ENCODE measurements at places on chromosomes 12 and 14.

- H3K36me3 ChIP-seq, result peaks cover 11% of the 10 kb centered on the region
- H3K27me3 ChIP-seq, result no peaks in the 10 kb centered on the region
- H3K4me1 ChIP-seq, result no peaks in the 10 kb centered on the region
- H3K4me3 ChIP-seq, result no peak overlapping the region
- DNase-seq, result no peak
Observed at GRCh38 chr14:102058146-102058545, 28.7 kb downstream of the HSP90AA1 start.

GRCh38 chr12:9364224-9365176 is 156.3 kb upstream of the PZP start:
- H3K4me3 ChIP-seq, result no peak overlapping the region
- H3K27ac ChIP-seq, result no peak overlapping the region
- no peaks in the 10 kb centered on the region for H3K27me3 ChIP-seq
- no peak for DNase-seq
- H3K36me3 ChIP-seq, result no peaks in the 10 kb centered on the region
- H3K4me1 ChIP-seq, result no peaks in the 10 kb centered on the region

GRCh38 chr14:70827347-70827746 is 18.0 kb upstream of the MAP3K9 start:
- H3K4me3 ChIP-seq, result no peak overlapping the region
- no peak overlapping the region for H3K27ac ChIP-seq
- no peaks in the 10 kb centered on the region for H3K36me3 ChIP-seq
- DNase-seq, result no peak

DNA sequence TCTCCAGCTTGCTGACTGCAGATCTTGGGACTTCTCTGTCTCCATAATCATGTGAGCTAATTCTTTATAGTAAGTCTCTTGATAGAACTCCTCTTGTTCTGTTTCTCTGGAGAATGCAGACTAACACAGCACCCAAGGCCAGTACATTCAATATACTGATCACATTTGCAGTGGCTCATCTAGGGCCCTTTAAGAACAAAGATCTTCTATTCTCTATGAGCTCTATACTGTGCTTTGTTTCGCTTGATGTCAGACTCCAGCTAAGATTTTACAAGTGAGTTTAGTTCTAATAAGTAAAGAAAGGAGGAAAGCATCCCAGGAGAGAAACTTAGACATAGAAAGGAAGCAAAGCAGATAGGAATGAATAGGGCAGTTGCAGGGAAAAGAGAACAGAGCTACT is 69.3 kb upstream of the TMPO start:
- no peak overlapping the region for H3K4me3 ChIP-seq
- no peaks in the 10 kb centered on the region for H3K36me3 ChIP-seq

- H3K4me1 ChIP-seq, result no peaks in the 10 kb centered on the region
- no peaks in the 10 kb centered on the region for H3K36me3 ChIP-seq
- H3K27me3 ChIP-seq, result no peaks in the 10 kb centered on the region
- H3K27ac ChIP-seq, result no peak overlapping the region
- no peak for DNase-seq
- H3K4me3 ChIP-seq, result no peak overlapping the region
Observed at GRCh38 chr12:98821232-98821631, 176.1 kb downstream of the APAF1 start.

DNA sequence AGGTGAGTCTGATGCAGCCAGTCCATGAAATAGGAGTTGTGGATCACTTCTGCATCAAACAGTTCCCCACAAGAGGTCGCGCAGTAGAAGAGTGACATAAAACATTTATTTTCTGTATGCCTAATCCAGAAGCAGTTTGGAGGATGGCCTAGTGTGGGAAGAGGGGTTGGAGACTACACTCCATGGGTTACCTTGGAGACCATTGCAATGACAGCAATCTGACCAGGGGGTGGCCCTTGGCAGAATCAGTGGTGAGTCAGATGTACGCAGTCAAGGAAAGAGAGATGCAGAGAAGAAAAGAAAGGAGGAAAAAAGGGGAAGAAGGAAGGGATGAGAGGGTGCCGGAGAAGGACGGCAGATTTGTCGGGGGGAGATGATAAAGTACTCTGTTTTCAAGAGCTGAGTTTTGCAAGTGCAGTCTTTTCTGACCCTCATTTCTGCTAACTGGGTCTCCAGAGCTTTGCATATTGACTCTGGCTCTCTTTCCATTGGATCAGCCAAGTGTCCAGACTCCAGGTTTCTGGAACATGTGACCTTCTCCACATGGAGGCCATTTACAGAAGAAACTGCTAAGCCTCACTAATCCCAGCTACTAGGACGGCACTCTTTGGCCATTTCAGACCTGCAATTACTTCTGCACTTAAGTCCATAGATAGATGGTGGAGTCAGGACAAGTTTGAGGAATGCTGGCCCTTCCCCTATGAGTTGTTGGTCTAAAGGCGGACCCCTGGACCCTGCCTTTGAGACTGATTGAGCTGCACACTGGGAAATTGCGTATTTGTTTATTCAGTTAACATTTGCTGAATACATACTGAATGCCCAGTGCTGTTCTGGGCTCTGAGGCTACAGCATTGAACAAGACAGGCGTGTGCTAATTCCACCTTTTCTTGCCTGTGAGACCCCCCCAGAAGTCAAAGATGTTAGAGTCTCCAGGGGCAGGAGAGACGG is 424.2 kb downstream of the BCL11B start:
- no peaks in the 10 kb centered on the region for H3K36me3 ChIP-seq
- H3K4me3 ChIP-seq, result no peak overlapping the region
- H3K27ac ChIP-seq, result no peak overlapping the region
- H3K4me1 ChIP-seq, result no peaks in the 10 kb centered on the region

GRCh38 chr14:73795974-73796373 is 55.7 kb upstream of the PTGR2 start:
- H3K4me3 ChIP-seq, result no peak overlapping the region
- no peak overlapping the region for H3K27ac ChIP-seq
- no peaks in the 10 kb centered on the region for H3K36me3 ChIP-seq
- peaks cover 3% of the 10 kb centered on the region for H3K4me1 ChIP-seq

DNA sequence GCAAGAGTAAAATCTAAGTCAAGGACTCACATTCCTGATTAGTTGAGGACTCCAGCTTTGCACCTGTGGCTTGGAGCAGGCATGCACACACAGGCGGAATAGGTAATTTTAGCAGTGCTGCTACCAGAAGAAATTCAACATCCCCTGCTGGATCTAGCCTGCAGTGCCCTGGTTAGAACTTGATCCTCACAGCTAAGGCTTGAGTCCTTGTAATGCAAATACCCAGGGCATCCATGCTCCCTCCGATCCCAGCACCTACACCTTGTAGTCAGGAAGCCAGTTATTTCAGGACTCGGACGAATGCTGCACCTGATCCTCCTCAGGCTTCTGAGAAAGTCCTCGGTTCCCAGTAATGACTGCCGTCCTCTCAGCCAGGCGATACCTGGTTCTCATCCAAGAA is 309.0 kb upstream of the AMIGO2 start:
- no peak overlapping the region for H3K27ac ChIP-seq
- peaks cover 25% of the 10 kb centered on the region for H3K27me3 ChIP-seq
- H3K4me3 ChIP-seq, result no peak overlapping the region
- no peaks in the 10 kb centered on the region for H3K36me3 ChIP-seq
- H3K4me1 ChIP-seq, result no peaks in the 10 kb centered on the region

Measured in SK-N-SH (cell line).